ENCODE measurements at places on chromosomes 2 and 18. TPM values are rescaled to one million over a fixed set of nuclear protein-coding genes. Genes with fewer than 3 reads are reported as not detected.

The MRPL33 gene
- 54.2 TPM for total RNA-seq

The ASB18 gene
- not detected for total RNA-seq

DNA sequence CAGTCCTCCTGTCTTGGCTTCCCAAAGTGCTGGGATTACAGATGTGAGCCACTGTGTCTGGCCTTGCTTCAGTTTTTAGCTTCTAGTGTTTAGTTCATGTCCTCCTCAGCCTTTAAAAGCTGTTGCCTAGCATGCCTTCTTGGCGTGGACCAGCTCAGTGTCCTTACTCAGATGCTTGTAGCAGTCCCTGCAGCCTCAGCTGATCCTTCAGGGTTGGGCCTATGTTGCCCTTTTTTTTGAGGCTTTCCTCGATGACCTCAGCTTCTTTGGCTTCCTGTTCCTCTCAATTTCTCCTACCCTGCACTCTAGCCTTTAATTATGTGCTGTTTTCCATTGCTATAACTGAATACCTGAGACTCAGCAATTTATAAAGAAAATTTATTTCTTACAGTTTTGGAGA is 57.7 kb downstream of the TANC1 start:
- H3K36me3 ChIP-seq: no peaks in the 10 kb centered on the region
- H3K4me1 ChIP-seq: peaks cover 6% of the 10 kb centered on the region
- H3K27ac ChIP-seq: no peak overlapping the region
- DNase-seq: no peak
- H3K27me3 ChIP-seq: peaks cover 5% of the 10 kb centered on the region

DNA sequence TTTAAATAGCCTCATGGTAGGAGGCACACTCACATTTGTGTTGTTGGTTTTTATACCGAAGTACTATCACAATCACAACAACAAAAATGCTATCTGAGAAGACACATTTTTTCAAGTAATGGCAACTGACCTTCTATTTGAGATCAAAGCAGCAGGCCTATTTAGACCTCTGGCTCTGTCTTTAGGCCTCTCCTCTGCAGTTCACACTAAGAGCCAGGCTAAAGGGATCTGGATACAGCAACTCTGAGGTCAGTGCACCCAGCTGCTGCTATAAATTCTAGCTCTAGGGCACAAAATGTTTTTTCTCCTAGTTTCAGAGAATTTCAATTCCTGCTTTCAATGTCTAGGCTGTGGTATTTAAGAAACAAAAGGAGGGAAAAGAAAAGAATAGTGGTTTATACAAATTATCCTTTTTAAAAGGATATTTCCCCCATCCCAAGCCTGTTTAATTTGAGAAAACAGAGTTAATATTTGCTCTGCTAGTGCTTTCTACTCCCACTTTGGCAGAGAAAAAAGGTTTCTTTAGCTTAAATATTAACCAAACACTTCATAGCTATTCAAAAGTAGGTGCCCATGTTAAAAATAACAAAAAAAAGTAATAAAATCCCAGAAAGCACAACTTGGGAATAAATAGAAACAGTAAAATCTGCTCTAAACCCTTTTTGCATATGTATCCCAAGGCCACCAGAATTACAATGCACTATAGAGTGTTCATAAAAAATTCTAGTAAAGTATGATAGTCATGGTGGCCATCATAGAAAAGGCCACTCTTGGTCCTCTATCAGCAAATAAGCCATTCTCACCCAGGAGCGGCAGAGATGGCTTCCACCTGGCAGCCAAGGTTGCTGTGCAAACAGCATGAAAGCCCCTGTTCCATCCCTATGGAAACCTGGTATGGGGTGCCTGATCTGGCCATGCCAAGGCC is 293.6 kb upstream of the SESTD1 start:
- no peaks in the 10 kb centered on the region for H3K4me1 ChIP-seq
- no peaks in the 10 kb centered on the region for H3K36me3 ChIP-seq
- peaks cover 2% of the 10 kb centered on the region for H3K27me3 ChIP-seq
- DNase-seq: no peak
- no peak overlapping the region for H3K4me3 ChIP-seq

- no peak for DNase-seq
- peaks cover 6% of the 10 kb centered on the region for H3K4me1 ChIP-seq
- no peaks in the 10 kb centered on the region for H3K36me3 ChIP-seq
- no peak overlapping the region for H3K4me3 ChIP-seq
- no peak overlapping the region for H3K27ac ChIP-seq
Observed at GRCh38 chr2:8633735-8634313, 48.0 kb upstream of the ID2 start.
